ENCODE measurements at places on chromosomes 12 and 14.

GRCh38 chr14:93792391-93792790, 4.1 kb upstream of the PRIMA1 start:
- DNase-seq: no peak

- no peak for DNase-seq
Observed at GRCh38 chr12:131011165-131012079, 57.7 kb downstream of the ADGRD1 start.

DNA sequence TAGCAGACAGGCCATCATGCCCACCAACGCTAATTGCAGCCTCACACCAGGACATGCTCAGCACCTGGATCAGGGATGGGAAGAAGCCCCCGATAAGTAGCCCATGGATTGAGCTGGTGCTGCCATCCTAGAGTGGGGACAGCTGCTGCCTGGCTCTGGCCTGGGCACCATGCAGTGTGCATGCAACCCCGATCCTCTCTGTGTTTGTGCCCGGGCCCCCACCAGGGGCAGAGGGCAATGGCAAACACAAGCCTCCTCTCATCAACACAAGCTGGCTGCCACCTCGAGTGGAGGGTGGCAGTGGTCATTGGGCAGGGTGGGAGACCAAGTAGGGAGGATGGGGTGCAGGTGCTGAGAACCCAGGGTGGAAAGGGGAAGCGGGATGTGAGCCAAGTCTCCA, 23.3 kb upstream of the SOCS2 start:
- DNase-seq: no peak

DNA sequence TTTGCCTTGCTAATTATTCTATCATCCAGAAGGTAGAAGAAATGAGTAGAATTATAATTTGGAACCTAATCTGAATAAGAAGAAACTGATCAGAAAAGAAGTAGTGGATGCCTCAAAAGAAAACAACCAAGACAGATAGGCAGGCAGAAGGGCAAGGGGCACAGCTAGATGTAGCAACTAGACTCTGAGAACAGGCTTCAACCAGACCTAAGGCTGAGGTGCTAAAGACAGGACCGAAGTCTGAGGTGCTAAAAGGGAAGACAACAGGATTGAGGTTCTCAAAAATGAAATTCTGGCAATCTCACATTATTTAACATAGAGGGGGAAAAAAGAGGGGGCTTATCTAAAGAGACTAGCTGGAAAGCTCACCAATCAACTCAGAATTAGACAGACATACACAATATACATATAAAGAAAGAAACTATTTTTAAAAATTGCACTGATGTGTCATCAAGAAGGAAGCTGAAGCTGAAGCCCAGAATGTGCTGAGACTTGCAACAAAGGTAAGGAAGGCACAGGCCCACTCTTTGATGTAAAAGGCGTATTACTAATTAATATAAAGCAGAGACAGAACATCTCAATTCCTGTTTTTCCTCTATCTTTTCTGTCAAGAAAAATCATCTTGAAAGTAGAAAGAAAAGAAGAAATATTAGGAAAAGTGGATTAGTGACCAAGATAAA, 43.8 kb upstream of the CSRNP2 start:
- no peak for DNase-seq

DNA sequence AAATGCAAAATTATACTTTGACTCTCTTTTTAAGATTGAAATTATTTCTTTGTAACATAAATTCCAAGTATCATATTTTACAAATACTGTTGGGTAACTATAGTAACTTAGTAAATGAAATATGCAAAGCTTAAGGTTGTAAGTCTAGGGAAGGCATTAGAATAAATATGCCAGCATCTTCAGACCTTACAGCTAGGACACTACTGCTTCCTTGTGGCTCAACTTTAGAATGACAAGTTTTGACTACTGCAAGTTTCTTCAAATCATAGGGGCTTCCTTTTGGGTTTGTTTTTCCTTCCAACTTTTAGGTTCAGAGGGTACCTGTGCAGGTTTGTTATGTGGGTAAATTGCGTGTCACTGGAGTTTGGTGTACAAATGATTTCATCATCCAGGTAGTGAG, 17.7 kb upstream of the ANP32D start:
- DNase-seq: no peak
